ENCODE measurements at places on chromosomes 12 and 14.
A peak's percentile ranks its signal among the peaks of the same experiment; 100 is the strongest.

DNA sequence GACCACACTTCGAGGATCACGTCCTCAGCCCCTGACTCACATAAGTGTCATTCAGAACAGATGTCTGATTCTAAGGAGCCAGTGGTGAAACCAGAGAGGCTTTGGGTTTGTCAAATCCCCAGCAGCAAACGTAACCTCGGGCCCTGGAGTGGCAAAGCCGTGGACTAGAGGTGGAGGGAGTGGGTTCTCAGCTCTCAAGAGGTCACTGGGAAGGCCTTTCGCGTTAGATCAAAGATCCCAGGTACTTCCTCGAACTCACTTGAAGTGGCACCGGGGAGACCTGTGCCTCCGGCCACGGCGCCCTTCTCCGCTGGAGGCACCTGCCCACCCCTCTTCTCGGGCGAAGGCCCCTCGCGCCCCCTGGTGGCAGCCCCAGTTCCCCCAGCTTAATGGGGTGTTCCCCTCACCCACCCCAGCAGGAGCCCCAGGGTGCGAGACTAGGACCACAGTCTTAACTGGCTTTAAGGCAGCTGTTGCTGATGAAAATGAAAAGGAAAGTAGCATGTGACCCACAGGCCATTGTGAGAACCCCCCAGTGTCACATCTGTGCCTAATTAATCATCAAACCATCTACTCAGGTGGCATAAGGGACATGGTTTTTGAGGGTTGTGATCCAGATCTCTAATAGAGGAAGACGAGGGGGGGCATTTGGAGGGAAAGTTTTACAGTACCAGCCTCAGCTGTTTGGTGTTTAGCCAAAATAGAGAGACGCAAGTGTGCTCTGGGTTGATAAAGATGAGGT is 672 bp upstream of the ESR2 start:
- DNase-seq: peak; percentile 58

- no peak for DNase-seq
Observed at GRCh38 chr12:14896521-14897169, 11.0 kb upstream of the MGP start.

DNA sequence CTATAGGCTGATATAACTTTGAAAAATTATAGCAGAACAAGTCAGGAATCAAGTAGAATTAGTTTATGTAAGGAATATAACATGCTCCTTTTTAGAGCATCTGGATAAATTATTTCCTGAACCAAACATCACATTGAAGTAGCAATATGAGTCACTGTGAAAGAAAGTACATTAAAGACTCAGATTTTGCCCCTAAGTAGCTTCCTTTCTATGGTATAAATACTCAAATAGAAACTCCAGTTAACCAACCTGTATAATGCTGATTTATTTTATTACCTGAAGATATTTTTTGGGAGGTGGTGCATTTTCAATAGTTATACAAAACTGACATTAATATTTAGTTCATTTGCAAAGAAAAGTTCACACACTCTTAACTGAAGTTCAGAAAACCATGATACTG is 312.1 kb downstream of the ITPR2 start:
- no peak for DNase-seq

DNA sequence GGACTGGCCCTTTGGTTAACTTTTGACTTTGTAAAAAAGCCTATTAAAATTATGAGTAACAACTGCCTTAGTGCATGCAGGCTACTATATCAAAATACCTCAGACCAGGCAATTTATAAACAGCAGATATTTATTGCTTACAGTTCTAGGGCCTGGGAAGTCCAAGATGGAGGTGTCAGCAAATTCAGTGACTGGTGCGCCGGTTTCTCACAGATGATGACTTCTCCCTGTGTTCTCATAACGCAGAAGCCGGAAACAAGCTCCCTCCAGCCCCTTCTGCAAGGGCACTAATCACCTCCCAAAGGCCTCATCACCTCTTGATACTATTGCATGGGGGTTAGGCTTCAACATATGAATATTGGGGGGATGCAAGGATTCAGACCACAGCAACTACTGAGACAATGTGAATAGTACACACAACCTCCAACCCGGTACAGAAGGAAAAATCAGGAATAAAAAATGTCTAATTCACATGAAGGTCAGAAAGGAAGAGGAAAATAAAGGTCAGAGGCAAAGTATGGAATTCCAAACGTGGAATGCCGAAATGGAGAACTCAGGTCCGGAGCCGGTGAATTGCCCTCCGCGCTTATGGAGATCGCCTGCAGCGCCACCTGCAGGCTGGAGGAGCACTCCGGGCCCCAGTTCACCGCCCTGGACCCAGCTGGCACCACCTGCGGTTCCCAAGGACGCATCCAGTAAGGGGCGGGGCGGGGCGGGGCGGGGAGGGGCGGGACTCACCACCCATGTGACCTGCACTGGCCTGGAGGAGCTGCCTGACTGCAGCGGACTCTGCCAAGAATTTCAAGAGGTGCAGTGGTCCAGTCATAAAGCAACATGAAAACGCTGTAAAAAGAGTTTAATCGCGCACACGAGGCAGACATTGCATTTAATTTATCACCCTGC is 203.4 kb downstream of the KIF26A start:
- peak; percentile 54 for DNase-seq

GRCh38 chr12:98544751-98545150 is 29.4 kb downstream of the TMPO start:
- no peak for DNase-seq

- DNase-seq: no peak
Observed at GRCh38 chr12:29591140-29592020, 93.9 kb upstream of the OVCH1 start.

DNA sequence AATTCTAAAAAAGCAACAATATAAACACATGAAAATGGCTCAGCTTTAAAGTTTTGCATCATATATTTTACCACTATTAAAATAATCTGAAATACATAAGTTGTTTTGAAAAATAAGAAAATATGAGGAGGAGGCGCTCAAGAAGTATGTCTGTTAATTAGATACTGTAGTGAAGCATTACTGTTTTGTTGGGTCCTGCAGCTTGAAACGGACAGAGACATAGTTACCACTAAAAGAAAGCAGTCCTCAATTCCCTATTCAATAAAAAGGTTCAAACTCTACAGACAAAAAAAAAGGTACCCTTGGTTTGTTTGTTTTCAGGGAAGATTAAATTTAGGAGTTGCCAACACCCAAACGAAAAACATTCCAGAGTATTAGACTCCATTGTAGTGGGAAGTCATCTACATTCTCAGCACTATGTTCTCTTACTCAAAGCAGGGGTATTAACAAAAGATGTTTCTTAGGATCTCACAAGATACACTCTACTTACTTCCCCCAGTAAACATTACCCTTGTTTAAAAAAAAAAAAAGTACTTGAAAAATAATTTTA is 3.0 kb downstream of the PAWR start:
- no peak for DNase-seq

DNA sequence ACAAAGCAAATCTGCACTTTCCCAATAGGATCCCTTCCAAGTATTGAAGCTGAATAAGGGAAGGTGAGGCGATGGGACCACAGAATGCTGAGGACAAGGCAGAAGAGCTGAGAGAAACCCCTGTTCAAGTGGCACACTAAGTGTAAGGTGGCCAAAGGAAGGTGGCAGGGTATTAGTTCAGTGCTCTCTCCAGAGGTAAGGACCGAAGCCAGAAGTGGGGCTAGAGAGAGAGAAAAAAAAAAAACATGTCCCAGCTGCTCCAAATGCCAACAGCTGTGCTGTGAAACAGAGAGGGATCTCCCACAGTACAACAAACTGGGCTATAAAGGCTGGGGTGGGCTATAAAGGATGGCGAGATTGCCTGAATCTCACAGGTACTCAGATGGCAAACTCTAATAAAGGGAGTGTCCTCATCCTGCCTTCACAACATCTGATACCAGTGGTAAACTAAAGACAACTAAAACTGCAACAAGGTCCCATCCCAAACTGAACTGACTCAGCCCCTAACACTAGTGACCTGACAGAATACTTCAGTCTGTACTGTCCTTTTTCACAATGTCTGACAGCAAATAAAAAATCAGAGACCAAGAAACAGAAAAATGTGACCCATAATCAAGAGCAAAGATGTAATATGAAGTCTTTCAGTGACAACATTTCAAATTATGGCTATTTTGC is 47.9 kb downstream of the CDK17 start:
- no peak for DNase-seq

DNA sequence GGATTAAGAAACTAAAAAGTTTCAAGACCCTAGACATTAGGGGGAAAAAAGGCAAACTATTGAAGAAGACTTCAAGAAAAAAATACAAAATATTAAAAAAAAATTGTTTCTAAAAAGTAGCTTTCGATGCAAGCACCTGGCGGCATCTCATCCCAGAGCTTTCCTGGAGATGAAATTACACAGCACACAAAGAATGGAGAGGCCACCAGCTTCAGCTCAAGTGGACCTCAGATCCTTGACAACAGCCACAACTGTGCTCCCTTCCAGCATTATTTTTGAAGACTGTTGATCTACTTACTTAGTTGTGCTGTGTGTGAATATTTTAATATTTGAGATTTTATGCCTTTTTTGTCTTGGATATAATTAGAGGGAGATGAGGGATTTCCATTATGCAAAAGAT is 479.0 kb downstream of the GLT1D1 start:
- DNase-seq: no peak

DNA sequence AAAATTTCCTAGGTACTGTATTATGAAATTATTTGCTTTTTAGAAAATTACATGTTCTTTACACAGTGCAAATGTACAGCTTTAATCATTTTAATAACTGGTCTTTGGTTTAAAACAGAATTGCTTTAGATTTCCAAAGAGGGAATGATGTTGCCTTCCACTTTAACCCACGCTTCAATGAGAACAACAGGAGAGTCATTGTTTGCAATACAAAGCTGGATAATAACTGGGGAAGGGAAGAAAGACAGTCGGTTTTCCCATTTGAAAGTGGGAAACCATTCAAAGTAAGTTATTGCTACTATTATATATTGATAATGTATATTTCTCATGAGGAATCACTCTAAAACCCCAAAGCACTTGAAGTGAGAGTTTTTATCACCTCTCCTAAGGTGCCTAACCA is 13.4 kb downstream of the LGALS3 start:
- DNase-seq: no peak

- DNase-seq: peak; percentile 40
Observed at GRCh38 chr14:68977718-68978171, 1.4 kb downstream of the ACTN1 start.

DNA sequence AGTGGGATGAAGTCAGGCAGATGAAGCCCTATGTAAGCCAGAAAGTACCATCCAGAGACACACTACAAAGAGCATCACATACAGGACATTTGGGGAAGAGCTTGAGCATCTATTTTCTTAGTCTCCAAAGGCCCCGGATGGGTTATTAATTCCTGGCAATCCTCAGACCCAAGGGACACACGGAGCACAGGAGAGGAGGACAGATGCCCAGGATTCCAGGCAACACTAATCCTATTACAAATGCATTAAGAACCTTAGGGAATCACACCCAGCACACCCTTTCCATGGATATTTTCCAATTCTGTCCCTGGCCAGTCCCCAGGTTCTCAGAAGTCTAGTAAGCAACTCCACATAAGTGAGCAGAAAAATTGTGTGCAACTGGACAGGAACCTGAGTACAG is 65.9 kb downstream of the CMKLR1 start:
- DNase-seq: no peak

DNA sequence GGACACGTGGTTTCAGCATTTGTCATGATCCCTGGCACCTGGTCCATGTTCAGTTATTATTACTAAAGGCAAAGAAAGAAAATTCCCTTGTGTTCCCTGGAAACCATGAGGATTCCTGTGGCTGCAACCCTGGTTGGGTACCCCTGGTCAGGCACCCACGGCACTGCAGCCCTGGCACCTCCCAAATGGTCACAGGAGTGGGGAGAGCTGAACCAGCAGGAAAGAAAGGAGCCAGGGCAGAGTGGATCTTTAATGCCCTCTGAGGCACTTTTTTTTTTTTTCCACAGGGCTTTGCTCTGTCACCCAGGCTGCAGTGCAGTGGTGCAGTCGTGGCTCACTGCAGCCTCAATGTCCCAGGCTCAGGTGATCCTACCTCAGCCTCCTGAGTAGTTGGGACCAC is 17.5 kb downstream of the CINP start:
- DNase-seq: no peak

DNA sequence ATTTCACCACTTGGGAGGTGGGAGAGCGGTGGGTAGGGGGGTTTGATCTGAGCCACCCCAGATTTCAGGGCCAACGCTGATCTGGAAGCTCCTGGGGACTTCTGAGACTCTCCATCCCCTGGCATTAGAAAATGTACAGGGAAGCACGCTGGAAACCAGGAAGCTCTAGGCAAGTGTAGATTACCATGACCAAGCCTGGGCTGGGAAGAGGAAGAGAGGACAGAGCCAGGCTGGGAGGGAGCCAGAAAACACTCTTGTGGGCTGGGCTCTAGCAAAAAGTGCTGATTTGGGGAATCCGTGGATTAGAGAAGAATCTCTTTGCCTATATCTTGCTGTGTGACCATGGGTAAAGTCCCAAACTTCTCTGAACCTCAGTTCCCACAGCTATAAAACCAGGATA is 236.7 kb downstream of the BCL11B start:
- no peak for DNase-seq

- no peak for DNase-seq
Observed at GRCh38 chr12:86903159-86903558, 647.0 kb upstream of the MGAT4C start.

DNA sequence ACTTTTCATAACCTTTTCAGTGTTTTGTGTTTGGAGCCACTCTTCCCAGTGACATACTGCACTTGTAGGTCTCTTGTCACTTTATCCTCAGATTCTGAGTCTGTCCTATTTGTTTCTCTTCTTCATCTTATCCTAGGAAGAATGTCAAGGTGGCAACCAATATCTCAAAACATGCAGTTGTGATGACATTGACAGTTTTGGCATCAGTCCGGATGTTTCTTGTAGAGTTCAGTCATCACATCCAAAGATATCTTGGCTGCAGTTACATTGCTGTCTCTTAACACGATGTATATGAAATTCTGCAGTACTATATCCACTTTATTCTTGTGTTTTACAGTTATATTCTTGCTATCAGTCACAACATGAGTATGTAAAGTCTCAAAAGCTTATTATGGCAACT is 6.4 kb downstream of the ADIPOR2 start:
- DNase-seq: no peak

DNA sequence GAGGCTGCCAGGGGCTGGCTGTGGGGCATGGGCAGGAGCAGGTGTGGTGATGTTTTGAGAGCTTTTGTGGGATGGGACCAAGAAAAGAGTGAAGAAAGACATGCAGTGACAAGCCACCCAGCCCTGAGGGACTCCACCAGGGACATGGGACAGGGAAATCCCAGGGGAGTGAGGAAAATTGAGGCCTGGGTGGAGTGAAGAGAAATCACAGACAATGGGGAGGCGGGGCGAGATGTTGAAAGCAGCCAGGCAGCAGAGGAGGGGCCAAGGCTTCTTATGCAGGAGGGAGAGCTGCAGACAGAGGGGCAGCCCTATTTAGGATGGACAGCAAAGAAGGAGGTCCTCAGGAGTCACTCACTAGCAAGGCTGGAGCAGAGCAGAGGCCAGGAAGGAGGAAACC is 4.2 kb upstream of the KRT1 start:
- no peak for DNase-seq
